ENCODE measurements at places on chromosomes 4 and X.

DNA sequence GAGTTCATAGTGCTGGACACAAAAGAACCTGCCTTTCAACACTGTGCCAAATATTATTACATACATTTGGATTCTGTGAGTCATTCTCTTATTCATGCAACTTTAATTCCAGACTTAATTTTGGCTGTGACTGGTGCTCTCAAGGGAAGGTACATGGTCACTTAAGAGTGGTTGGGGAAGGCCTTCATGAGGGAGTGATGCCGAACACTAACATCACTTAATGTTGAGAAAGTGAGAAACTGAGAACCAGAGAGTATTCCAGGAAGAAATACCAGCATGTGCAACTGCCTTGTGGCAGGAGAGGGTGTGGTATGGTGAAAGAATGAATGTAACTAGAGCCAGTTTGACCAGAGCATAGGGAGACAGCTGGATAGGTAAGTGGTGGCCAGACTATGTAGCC, 41.5 kb upstream of the FHDC1 start:
- DNase-seq = no peak

DNA sequence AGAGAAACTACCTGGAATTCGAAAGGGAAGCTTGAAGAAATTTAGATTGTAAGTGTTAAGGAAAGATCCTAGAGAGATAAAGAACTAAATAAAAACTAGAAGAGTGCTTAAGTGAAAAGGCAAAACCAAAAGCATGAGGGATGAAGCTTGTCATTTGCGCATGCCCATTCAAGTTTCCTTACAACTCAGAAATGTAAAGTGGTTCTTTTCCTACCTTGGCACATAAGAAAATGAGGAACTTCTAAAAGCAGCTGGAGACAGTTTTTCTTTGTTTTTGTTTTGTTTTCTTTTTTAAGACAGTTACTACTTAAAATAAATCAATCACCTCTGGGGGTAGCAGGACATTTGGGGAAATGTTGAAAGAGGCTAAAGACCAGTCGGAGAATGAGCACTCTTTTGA, 1304.4 kb upstream of the PCDH7 start:
- DNase-seq = no peak

GRCh38 chr4:163542275-163542674, 47.8 kb downstream of the TMA16 start:
- DNase-seq = no peak

- DNase-seq = no peak
Observed at GRCh38 chr4:72564789-72565188, 4.2 kb downstream of the ADAMTS3 start.

DNA sequence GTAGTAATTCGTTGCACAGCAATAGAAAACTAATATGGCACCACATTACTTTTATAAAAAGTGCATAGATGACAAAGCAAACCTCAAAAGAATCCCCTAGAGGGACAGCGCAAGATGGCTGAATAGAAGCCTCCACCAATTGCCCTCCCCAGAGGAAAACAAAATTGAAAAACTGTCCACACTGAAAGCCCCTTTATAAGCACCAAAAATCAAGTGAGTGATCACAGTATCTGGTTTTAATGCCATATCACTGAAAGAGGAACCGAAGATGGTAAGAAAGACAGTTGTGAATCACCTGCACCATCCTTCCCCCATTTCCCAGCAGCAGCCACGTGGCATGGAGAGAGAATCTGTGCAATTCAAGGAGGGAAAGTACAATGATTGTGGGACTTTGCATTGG, 522.2 kb downstream of the GLUD2 start:
- DNase-seq = no peak

DNA sequence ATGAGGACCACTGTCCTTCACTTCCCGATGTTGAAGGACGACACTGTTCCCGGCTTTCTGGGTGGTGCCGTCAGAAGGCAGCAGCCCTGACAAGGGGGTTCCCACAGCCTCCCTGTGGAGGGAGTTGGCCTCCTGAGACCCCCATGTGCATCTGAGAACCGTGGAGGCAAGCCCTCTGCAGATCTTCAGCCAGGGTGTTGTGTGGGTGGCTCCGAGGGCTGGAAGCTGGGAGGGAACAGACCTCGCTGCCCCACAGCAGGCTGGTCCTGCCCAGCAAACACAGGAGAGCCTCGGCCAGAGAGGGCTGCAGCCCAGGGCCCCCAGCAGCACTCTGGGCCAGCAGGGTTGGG, 16.2 kb downstream of the DGKQ start:
- DNase-seq = no peak

DNA sequence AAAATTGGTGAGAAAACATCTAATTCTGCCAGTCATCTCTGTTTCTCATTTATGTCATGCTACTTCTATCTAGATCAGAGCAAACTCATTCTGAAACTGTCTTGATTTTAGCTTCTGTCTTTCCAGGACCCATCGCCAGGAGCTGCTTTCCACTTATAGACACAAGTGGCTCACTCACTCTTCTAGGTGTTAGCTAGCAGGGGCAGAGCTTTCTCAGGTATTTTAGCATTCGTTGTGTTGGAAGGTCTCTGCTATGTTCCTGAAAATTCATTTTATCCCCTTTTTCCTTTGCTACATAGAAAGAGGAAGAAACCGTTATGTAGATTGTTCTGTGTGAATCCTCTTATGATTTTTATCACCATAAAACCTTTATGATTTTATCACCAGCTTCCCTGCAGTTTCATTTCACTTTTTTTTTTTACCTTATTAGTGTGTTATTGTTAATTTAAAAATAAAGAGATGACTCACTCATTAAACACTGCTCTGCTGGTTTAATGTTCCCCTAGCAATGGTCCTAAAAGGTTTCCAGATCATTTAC, 246.6 kb upstream of the AADAT start:
- DNase-seq = no peak

DNA sequence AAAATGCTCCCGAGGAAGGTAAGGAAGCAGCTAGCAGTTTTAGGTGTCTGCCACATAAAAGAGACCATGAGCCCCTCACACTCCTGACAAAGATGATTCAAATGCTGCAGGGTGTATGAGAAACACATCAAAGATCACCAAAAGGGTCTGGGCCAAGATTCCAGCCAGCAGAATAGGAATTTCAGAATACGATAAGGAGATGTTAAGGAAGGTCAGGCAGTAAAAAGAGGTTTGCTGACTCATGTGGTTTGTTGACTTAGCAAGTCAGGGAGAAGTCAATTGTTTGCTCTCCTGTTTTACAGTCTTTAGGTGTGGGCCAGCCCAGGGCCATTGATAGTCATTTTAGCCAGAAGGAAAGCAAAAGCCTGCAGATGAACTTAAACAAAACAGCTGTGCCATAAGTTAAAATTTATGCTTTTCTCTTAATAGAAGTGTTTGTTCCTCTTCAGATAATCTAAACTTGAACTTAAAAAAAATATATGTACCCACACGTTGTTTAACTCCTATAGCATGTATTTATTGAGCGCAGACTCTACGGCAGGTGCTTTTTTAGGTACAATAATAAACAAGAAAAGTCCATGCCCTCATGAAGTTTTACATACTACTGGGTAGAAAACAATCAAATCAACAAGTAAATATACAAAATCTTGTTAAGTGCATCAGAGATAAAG, 115.6 kb downstream of the CAMK2D start:
- no peak for DNase-seq

GRCh38 chr4:62429297-62429696, 1229.2 kb downstream of the ADGRL3 start:
- no peak for DNase-seq

- no peak for DNase-seq
Observed at GRCh38 chrX:6382284-6382683, 152.6 kb downstream of the VCX3A start.

GRCh38 chr4:25437926-25438325, 60.9 kb downstream of the ANAPC4 start:
- no peak for DNase-seq

DNA sequence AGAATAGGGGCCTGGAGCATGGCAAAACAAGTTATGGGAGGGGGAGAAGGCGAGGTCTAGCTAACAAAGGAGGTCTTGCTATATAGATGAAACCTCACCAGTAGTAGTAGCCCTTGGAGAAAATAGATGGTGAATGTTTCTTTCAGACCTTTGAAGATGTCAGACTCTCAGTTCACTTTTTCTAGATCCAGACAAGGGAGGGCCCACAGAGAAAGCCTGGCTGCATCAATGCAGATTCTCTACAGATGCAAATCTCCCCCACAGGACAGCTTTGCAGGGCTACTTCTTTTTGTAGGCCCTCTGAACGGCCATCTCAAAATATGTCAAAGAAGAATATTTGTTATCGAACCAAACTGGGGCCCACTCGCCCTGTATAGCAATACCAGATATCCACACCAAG, 159.7 kb downstream of the ANK2 start:
- no peak for DNase-seq

GRCh38 chr4:75030649-75031235, 97.8 kb downstream of the PARM1 start:
- no peak for DNase-seq

GRCh38 chr4:156948133-156948532, 23.5 kb downstream of the PDGFC start:
- no peak for DNase-seq

DNA sequence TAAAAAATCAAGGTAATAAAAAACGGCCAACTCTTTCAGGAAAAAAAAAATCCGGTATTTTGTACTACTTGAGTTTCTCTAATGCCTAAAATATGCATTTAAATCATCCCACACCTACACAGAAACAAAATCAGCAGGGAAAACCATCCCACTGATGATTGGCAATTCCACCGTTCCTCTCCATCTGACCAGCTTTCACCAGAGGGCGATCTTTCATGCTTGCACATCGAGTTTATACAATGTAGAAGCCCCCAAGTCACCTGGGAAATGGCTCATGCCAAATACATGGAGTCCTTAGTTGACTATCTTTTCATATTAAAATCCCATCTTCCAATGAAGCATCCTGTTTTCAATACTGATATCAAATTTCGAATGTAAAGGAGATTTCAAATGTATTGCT, 69.2 kb downstream of the PTCHD1 start:
- no peak for DNase-seq

DNA sequence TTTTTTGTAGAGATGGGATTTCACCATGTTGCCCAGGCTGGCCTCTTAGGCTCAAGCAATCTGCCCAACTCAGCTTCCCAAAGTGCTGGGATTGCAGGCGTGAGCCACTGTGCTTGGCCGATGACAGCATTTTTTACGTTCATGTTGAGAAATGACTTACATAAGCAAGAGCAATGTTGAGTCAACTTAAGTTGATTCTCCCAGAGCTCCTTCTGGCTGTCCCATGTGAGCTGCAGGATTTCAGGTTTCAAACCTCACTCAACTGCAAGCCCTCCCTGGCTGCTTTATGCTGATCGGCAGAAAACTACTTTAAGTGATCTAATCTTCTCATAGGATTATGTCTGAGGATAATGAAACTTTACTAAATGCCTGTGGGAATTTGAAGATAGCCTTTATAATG, 86.8 kb downstream of the GC start:
- no peak for DNase-seq

GRCh38 chrX:108736509-108737479, at the start of gene IRS4:
TSS of gene IRS4 (minus strand) at chrX:108736563.
- DNase-seq = no peak

- no peak for DNase-seq
Observed at GRCh38 chr4:140111256-140111655, 42.7 kb downstream of the MAML3 start.

DNA sequence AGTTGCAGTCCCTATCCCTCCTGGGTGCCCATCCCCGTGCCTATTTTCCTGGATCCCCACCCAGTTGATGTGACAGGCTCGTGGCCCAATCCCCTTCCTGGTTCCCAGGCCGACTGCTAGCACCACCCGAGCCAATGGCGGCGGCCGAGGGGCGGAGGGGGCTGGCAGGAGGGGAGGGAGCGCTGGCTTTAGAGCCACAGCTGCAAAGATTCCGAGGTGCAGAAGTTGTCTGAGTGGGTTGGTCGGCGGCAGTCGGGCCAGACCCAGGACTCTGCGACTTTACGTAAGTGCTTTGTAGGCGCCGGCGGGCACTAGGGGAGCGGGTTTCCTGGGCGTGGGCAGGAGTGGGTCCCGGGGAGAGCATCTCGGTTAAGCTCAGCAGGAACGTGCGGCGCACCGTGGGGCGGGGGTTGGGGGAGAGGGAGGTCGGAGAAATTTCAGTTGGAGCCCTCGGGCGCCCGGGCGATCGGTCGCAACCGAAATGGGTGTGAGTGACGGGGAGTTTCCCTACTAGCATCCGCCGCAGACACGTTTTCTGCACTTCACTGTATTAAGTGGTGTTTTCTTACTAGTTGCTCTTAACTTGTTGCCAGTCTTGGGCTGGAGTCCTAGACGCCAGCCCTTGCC, at the start of gene PLS3:
TSS of gene PLS3 (plus strand) at position 197 of the 627 bp plus-strand sequence. CDS start 49,077 bp downstream, outside the sequence.
- no peak for DNase-seq

DNA sequence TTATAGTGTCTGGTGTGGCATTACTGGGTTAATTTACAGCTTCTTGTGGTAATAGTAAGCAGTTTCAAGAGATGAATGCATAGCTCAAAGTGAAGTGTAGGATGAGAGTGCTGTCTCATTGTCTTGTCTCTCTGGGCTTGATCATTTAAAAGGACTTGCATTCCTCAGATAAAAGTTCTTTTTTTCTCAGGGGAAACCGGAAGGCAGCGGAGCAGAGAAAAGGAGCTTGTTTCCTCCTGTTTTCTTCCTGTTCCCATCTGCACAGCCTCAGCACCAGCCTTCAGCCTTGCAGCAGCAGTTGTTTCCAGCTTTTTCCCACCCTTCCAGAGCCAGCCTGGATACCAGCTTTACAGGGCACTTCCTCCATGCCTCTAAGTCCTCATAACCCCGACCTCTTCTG, 61.4 kb upstream of the LGI2 start:
- DNase-seq = no peak

DNA sequence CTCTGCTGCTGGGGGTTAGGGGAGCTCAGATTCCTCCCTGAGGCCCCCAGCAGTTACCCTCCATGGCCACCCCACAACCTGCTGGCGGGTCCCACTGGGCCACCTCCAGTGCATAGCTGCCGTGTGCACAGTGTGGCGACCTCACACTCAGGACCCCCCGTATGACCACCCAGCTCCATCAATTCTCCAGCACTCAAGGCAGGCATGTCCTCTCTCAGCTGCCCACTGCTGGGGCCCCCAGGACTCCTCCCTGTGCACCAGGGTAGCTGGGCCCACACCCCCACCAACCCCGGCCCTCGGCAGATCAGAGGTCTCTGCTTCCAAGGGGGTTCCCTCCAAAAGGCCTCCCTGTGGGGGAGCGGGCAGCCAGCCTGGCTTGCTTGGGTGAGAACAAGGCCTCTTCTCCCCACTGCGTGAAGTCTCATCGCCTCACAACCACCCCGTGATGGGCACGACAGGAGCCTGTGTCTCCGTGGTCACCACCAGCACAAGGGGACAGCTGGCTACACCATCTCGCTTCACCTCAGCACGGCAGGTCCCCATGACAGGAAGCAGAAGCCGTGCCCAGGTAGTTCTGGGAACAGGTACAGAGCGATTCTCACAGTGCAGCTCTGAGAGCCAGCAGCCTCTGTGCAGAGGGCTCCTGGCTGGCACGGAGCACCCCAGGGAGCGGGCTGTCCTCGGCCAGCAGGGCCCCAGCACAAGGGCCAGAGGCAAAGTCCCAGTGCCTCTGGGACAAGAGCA, 4.6 kb upstream of the HAUS3 start:
- DNase-seq = peak; percentile 22

- no peak for DNase-seq
Observed at GRCh38 chrX:154000051-154000450, 19.7 kb downstream of the IRAK1 start.
